ENCODE measurements at places on chromosomes 5 and 9.

GRCh38 chr9:522658-523057 lies 308.0 kb downstream of the DOCK8 start:
- no peak for DNase-seq

GRCh38 chr5:72145348-72145747 lies 38.1 kb downstream of the MAP1B start:
- DNase-seq = no peak

DNA sequence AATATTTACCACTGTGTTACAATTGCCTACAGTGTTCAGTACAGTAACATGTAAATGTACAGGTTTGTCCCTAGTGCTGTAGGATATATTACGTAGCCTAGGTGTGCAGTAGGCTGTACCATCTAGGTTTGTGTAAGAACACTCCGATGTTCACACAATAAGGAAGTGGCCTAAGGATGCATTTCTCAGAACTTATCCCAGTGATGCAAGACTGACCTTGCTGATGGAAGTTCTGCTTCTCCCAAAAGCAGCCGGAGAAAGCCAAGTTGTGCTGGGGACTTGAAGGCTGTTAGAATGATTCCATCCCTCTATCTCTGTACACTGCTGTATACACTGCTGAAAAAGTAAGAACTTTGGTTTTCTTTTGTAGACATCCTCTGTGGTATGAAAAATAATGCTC lies 21.6 kb downstream of the NEUROG1 start:
- DNase-seq = no peak

DNA sequence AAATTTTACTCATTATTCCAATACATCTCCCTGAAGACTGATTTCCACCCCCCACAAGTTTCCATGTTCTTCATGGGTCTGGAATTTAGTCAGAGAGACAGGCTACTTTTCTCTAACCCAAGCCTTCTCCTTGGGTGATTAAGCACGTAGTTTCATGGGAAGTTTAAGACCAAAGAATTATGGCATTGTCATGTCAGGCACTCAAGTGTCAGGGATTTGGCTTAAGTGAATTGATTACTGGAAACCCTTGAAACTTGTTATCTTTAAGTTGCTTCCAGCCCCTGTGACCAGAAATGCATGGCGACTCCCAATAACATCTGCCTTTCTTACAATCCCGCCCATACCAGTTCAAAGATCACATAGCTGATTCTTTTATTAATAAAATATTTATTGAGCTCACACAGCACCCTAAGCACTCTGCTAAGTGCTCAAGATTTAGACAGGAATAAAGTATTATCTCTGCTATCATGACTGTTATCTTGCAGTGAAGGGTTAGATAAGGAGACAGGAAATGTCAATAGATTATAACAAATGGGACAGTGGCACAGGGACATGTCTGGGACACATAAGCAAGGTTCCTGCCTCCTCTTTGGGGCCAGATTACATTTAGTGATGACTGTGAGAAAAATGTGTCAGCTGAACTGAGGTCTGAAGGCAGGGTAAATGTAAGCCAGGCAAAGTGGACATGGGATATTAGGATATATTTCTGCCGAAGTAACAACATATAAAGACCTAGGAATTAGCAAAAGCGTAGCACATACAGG lies 241.2 kb upstream of the TNC start:
- DNase-seq = no peak

- DNase-seq = no peak
Measured at GRCh38 chr5:135505973-135506372, 29.8 kb downstream of the NEUROG1 start.

DNA sequence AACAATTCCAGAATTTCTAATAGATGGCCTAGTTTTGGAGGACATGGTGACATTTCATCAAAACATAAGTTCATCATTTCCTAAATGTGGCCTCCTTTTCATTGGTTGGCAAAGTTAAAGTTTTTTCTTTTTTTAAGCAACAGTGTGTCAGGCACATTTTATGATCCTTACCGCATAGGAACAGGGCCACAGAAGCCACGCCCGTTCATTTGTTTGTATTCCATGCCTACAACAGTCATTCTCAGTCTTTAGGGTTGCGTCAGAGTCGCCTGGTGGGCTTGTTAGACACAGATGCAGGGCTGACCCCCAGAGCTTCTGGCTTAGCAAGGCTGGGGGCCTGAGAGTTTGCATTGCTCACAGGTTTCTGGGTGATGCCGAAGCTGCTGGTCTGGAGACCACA lies 130.2 kb downstream of the HSD17B3 start:
- DNase-seq = no peak

DNA sequence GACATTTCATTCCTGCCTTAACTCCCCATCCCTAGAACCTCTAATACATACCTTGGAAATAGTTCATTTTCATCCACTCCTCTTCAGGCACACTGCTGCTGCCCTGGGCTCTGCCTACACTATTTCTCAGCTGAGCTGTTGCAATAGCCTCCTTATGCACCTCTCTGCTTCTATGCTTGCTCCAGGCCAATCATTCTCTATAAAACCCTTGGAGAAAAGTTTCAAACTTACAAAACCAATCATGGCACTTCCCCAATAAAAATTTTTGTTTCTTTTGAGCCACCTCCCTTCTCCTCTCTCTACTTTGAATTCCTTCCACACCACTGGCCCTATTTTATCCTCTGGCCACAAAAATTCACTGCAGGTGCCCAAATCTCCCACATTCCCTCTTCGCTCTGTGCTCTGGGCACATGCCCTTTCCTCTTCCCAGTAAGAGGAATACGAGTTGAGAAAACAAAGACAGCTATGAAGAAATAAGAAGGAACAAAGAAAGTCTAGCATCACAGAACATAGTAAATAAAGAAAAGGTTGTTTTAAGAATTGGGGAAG lies 301.4 kb downstream of the ELAVL2 start:
- DNase-seq = no peak

- DNase-seq = no peak
Measured at GRCh38 chr9:113311961-113312360, 8.8 kb upstream of the RNF183 start.
